ENCODE measurements at places on chromosomes 5 and 9.

- no peak for DNase-seq
Observed at GRCh38 chr9:110869931-110870330, 168.3 kb downstream of the LPAR1 start.

DNA sequence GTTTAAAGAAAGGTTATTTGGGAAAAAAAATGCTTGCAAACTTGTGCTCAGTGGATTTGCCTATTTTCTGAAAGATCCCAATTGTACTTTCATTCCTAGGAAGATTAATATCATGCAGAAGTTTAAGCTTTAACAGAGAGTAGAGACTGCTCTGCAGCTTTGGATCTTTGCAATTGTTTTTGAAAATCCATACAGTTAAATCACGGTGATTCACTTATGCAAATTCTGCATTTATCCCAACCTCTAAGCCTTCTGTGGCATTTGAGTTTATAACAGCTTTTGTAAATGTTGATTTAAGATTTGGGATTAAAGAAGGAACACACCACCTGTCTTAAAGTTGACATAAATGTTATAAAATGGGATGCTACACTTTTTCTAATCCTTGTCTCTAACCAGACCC, 134.4 kb downstream of the EBF1 start:
- no peak for DNase-seq

DNA sequence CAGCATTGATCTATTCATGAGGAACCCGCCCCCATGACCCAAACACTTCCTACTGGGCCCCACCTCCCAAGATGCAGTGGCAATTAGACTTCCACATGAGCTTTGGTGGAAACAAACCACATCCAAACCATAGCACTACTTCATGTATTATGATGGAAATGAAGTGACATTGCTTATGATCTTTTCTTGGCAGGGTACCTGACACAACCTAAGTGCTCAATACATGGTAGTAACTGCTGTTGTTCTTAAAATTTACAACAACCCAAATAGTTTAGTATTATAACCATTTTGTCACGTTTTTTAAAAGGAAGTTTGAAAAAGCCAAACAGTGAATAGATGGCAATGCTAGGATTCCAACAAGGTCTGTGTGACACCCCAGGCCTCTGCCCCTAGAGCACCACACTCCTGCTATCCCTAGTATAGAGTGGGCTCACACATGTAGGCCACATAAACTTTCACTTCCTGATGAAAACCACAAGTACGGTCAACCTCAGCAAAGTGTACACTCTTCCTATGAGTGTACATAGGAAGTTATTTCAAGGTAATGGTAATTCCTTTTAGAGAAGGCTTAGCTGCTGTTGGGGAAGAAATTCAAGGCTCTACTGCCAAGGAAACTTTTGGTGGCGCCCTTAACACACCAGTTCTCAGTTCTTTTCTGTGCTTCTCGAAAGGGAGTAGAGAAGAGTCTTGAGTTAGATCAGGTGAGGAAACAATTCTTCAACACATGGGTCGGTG, 97.6 kb downstream of the ARSB start:
- no peak for DNase-seq

DNA sequence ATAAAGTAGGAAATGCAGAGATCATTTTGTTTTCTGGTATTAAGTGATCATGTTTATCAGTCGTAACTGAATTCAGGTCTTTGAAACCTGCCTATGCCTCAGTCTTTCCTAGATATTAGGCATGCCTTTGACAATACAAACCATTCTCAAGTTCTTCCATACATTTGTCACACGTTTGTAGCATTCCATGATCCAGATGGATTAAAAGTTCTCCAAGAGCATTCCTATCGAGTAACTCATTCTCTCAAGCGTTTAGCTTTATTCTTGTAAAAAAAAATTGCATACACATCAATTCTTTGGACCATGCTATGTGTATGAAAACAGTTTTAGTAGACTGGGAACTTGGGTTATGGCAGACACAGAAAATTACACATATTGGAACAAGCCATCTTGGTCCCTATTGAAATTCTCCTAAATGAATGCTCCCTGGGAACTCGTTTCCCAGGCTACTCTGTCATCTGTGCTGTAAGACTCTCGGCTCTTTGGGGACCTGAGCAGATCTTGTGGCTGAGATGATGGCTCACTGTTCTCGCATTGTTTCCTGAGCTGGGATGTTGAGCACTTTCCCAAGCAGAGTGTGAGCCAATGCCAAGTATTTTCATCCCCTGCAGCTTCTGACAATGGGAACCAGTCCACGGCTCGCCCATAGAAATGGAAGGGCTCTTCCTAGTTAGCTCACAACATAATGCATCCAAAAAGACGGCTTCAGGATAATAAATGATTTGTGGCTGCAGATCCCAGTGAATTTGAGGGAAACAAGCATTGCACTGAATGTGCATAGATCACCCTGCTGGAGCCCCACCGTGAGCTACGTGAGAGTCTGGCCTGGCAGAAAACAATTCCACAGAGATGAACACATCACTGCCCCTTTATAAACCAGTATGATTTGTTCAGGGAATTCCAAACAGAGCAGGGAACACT, 230.2 kb downstream of the IRX1 start:
- DNase-seq: no peak
